Mammary epithelial cell (primary cell): ENCODE measurements at places on chromosomes 4 and X.

GRCh38 chrX:63350465-63350877 is 661 bp downstream of the SPIN4 start:
- DNase-seq: peak; percentile 29

DNA sequence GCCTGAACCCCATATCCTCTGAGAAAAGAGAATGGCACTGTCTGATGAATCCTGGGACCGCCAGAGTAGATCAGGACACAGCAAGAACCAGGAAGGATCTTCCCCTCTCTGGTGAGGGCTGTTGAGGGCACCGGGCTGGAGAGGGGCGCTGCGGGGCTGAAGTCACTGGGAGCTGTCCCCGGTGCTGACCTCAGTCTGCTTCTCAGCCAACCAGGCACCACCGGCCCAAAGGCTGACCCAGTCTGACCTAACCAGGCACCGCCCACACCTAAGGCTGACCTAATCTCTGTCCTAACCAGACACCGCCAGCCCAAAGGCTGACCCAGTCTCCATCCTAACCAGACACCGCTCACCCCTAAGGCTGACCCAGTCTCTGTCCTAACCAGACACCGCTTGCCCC is 82.8 kb downstream of the CPZ start:
- DNase-seq: no peak

DNA sequence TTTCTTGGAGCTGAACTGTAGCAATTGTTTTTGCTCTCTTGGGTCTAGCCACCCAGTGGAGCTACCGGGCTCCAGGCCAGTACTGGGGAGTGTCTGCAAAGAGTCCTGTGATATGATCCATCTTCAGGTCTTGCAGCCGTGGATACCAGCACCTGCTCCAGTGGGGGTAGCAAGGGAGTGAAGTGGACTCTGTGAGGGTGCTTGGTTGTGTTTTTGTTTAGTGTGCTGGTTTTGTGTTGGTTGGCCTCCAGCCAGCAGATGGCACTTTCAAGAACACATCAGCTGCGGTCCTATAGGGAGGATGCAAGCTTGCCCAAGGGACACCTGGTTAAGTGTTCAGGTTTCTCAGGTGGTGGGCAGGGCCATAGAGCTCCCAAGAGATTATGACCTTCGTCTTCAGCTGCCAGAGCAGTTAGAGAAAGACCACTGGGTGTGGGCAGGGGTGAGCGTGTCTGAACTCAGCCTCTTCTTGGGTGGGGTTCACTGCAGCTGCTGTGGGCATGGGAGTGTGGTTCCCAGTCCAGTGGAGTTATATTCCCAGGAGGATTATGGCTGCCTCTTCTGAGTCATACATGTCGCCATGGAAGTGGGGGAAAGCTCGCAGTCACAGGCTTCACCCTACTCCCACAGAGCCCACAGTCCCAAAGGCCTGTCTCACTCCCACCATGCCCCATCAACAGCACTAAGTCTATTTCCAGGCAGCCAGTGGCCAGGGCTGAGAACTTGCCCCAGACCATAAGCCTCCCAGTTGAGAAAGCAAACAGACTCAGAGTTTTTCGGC is 811.6 kb downstream of the GLUD2 start:
- DNase-seq: no peak

DNA sequence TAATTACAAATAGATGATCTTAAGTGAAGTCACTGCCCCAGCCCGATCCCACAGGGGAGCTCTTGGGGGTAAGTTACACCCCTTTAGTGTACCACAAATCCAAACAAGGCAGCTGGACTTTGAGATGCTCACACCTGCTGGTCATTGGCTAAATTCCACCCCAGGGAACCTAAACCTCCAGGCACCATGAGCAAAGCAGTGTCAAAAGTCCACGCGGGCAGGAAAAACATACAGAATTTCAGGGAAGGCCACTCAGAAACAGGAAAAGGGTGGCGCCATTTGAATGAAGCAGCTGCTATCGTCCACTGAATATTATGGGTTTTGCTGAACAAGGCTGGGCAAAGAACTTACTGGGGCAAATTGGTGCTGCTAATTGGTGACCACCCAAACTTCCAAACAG is 30.9 kb downstream of the SUPT20HL1 start:
- DNase-seq: no peak

DNA sequence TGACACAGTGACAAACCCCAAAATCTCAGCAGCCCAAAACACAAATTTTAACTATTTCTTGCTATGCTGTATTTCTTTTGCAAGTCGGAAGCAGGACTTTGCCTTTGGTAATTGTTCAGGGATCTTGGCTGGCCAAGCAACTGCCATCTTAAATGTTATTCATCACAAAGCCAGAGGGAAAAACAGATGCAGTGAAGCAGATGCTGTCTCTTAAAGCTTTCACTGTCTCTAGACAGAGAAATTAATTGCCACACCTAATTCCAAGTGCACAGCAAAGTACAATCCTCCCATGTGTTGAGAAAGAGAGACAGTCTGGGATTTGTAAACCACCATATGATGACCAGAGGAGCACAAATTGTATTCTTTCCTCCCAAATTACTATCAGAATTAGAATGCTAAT is 30.0 kb upstream of the GALNT7 start:
- DNase-seq: no peak

- peak; percentile 4 for DNase-seq
These were observed 102.8 kb downstream of the NAF1 start for GRCh38 chr4:163063891-163064290.

DNA sequence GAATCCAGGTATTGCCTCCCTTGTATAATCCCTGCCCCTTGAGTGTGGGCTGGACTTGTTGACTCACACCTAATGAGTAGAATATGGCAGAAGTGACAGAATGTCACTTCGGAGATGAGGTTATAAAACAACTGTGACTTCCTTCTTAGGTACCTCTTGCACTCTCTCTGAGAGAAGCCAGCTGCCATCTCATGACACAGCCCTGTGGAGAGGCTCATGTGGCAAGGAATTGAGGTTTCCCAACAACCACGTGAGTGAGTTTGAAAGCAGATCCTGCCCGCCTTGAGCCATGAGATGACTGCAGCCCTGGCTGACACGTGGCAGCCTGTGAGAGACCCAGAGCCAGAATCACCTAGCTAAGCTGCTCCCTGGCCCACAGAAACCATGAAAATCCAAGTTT is 13.5 kb downstream of the ASB11 start:
- DNase-seq: peak; percentile 42

- DNase-seq: no peak
These were observed 83.8 kb upstream of the LCORL start for GRCh38 chr4:18105030-18106011.

- DNase-seq: peak; percentile 9
These were observed 161.8 kb downstream of the MAB21L2 start for GRCh38 chr4:150743564-150744342.

GRCh38 chr4:54433686-54434085 is 204.6 kb downstream of the PDGFRA start:
- DNase-seq: peak; percentile 1

DNA sequence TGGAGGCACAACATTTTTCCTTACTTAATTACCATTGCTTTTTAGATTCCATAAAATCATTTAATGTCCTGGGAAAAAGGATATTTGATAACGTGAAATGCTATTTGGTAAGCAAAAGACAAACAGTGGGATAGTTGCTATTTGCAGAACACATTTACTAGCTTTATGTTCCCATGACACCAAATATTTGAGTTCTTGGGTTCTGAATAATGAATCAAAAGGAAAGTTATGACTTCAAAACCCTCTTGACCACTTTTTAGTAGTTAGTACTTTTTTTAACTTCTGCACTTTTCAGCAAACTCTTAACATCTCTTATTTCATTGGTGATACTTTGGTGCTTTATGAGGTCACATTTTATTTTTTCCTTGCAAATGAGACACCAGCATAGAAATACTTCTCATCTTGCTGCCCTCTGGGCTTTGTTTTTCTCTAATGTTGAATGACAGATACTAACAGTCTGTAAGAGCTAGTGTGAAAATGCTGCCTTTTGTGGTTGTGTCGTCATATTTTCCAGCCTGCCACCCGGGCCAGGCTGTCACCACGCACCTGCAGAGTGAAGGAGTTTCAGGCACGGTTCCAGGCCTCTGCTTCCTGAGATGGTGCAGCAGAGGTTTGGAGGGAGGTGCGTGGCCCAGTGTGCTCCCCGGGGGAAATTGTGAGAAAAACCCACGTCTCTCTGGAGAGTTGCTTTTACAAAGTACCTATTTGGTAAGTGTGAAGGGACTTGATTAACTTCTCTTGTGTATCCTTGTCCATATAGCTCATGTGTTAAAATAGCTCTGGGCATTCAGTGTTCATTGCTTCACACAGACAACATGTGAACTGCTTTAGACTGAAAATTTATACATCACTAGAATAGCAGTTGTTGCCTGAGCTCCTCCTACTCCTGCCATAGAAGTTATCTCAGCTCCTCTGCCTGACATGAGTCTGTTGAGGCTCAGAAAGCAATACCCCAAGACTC is 34.7 kb downstream of the MSL3 start:
- DNase-seq: no peak

DNA sequence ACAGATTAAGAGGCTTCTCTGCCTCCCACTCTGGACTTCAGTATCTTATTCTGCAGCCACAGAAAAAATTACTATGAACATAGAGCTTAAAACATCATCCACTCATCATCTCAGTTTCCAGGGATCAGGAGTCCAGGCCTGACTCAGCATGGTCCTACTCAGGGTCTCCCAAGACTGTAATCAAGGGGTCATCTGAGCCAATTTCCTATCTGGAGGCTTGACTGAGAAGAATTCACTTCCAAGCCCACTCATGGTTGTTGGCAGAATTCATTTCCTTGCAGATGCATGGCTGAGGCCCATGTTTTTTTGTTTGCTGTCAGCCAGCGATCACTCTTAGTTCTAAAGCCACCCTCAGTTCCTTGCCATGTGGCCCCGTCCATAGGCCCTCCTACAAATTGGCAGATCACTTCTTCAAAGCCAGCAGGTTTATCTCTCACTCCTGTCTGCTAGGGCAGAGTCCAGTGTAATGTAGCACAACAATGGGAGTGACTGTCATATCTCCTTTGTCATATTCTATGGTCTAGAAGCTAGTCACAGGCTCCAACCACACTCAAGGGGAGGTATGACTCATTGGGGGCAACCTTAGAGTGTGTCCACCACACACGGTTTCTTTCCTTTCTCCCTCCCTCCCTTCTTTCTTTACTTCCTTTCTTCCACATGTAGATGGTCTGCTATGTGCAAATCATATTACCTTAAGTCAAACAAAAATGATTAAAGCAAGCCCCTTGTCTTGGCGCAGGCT is 251.6 kb downstream of the QDPR start:
- DNase-seq: no peak

GRCh38 chrX:10467793-10468192 is 152.6 kb downstream of the MID1 start:
- no peak for DNase-seq

GRCh38 chrX:143873343-143873742 is 10.5 kb upstream of the UBE2NL start:
- peak; percentile 58 for DNase-seq

- DNase-seq: peak; percentile 37
These were observed 58.0 kb downstream of the SH3BGRL start for GRCh38 chrX:81259714-81260395.

GRCh38 chr4:1210241-1210841 is 38.0 kb upstream of the SPON2 start:
- DNase-seq: no peak

GRCh38 chrX:15815779-15816437 is 25.6 kb downstream of the ZRSR2 start:
- DNase-seq: no peak

- DNase-seq: no peak
These were observed 45.2 kb downstream of the MAGEB17 start for GRCh38 chrX:16212436-16212835.

GRCh38 chr4:173432430-173432829 is 33.5 kb upstream of the SCRG1 start:
- no peak for DNase-seq

DNA sequence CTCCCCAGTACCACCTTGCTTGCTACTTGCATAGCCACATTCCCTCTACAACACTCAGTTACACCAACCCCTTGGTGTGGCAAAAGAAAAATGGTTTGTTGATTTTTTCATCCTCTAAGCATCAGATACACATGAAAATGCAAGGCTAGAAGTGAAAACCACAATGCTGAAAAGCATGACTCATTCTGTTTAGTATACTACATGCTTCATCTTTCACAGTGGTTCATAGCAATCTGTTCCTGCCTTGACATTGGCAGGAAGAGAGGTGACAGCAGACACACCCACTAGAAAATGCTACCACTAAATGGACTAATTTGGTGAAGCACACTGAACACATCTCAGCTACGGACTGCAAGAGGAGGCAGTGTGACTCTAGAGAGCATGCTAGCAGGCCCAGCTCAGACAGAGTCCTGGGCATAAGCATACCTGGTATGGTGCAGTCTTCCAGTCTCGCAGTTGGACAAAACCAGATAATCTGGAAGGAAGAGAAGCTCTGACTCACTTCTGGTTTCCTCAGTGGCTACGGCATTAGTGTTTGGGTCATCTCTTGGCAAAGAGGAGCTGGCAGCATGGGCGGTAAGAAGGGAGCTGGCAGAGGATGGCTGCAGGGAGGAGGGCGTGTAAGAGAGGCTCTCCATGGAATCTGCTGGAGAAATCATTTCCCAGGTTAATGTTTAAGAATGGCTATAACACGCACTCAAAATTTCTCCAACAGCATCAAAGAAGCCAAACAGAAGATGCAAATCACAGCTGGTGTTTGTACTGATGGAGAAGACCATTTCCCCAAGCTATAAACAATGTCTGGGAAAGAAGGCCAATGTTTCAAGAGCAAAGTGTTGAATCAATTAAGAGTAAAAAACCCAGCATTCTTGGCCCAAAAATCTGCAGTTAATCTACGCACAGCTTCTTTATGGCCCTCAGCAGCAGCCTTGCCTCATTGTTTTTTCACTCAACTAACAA is 37.8 kb downstream of the GAB3 start:
- DNase-seq: peak; percentile 64

GRCh38 chrX:148441387-148441786 is 59.0 kb upstream of the AFF2 start:
- no peak for DNase-seq

DNA sequence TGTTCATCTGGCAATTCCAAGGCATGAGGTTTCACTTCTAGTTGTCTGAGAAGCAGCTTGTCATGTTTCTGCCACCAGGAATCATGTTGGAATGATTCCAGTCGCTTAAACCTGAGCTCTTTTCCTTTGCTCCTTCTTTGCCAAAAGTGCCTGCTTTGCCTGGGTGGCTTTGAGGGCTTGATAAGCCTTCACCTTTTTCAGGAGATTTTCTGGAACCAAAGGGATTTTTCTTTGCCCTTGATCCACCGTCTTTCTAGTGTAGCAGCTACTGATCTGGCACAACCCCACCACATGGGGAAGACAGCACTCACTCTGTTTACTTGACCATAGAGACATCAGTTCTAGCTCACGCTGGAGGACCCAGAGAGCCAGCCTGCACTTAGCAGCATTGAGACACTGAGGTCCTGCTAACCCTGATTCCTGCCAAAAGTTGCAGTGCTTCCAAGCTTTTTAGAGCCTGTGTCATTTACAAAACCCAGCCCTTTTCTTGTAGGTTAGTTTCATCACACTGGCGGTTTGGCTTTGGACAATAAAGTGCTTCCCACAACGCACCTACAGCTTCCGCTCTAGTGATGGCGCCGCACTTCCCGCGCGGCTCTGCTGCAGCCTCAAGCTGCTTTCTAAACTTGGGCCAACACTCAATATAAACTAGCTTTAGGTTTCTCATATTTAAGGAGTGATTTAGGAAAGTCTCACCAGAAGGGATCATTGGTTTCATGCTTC is 7.3 kb upstream of the CCNI start:
- DNase-seq: no peak

GRCh38 chr4:145540235-145540634 is 58.6 kb downstream of the SMAD1 start:
- no peak for DNase-seq

GRCh38 chr4:158821228-158821971 is 52.6 kb downstream of the FNIP2 start:
- DNase-seq: no peak

GRCh38 chrX:85303544-85303943 is 59.8 kb downstream of the ZNF711 start:
- DNase-seq: no peak

- DNase-seq: no peak
These were observed 123.5 kb downstream of the BCOR start for GRCh38 chrX:39974270-39974669.
